ENCODE measurements at places on chromosomes 7 and 10. TPM values are rescaled to one million over a fixed set of nuclear protein-coding genes. Genes with fewer than 3 reads are reported as not detected.

GRCh38 chr10:130354976-130355795 lies 219.0 kb downstream of the GLRX3 start:
- DNase-seq: peak; percentile 59

DNA sequence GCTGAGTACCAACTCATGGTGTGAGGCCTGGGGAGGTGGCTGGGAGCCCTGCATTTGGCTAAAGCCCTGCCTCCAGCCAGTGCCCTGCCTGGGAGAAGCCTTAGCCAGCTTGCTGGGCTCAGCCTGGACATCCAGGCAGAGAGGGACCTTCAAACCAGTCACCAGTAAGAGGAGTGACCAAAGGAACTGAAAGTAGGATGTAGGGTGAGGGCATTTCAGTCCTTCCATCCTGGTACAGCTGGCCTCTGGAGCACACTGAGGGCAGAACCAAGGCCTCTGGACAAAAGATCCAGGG lies 124.8 kb downstream of the ADCY1 start:
- peak; percentile 40 for DNase-seq

DNA sequence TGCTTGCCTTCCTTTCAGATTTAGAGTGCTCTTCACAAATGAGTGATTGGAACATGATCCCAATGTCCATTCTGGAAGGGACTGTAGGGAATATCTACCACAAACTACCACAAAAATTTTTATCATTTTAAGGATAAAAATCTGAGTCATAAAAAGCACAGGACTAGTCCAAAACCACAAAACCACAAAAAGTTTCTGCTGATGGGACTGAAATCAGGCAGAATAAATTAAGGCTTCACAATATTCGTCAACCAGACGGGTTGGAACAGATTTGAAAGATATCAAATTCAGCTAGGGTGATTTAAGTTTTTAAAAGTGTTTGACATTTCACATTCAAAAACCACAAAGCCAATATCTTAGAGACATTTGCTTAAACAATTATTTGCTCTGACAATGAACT lies 100.1 kb upstream of the PTN start:
- no peak for DNase-seq

- no peak for DNase-seq
These were observed 119.3 kb upstream of the LAMB4 start for GRCh38 chr7:108249453-108249852.

GRCh38 chr10:84818961-84819360 lies 490.6 kb downstream of the CCSER2 start:
- no peak for DNase-seq

- DNase-seq: no peak
These were observed 52.3 kb upstream of the ARMC3 start for GRCh38 chr10:22875581-22875980.

- DNase-seq: no peak
These were observed 55.8 kb upstream of the KIF5B start for GRCh38 chr10:32112055-32112454.

DNA sequence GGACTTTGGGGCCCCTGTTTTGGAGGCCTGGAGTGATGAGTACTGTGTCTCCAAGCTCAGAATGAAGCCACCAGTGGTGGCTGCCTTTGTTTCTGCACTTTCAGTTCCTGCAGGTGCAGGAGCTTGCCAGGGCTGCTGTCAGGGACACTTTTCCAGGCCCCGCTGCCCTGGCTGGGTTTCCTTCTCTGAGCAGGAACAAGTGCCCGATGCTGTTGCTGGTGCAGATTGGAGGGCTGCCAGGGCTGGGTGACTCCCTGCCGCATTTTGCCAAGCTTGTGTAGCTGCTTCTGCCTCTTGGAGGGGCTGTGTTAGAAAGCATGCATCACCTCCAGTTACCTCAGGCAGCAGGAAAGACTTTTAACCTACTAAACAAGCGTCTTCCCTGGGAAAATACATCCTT lies 211.1 kb downstream of the MGMT start:
- no peak for DNase-seq

GRCh38 chr10:92024700-92025099 lies 101.1 kb downstream of the BTAF1 start:
- DNase-seq: no peak

DNA sequence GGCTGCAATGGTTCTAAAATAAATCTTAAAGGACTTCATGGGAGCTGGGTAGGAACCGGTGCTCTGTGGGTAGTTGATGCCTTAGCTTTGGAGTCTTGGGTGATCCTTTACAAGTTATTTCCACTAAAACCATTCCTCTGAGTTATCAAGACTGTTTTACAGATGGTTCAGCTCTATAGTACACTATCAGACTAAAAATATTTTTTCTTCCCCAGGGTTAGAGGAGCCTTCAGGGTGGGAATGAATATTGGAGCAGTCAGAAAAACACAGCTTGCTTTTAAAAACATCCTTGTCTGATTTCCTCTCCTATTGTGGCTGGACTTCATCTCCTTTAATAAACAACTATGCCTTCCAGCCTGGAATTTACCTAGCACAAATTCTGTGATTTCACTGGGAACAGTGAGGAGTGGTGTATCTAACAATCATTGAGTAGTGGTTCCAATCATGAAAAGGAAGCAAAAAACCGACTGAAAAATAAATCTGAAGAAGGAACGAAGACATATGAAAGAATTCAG lies 102.6 kb upstream of the AFAP1L2 start:
- no peak for DNase-seq

- peak; percentile 8 for DNase-seq
These were observed 24.0 kb upstream of the HSPA12A start for GRCh38 chr10:116766241-116766827.

DNA sequence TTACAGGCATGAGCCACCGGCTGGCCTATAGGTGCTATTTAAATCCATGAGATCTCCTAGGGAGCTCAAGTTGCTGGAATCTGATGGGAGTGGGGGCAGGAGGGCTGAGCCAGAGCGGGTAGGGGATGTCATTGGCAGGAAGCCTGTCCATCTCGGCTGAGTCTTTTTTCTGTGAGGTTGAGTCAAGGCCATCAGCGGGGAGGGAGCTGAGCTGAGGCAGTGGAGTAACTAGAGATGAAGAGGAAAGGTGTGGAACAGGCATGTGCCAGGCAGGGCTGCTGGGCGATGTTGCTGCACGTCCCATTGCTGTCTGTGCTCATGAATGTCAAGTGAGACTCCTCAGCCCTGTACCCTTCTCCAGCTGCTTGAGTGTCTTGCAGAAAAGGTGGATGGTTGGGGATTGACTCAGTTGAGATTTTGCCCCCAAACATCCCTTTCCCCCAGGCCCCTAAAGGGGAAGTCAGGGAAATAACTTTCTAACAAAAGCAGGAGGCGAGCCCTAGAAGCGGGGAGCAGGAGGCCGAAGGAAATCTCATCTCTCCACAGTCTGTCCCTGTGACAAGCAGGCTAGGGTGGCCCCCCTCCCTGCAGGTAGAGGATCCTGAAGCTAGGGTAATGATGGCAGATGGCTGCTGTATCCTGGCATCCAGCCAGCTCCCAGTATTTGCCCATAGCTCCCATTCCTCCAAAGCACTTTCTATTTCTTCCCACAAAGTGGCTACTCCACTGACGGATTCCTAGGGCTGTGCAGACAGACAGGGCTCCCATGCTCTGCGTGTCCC lies 5.4 kb downstream of the ATP6V1F start:
- DNase-seq: no peak

GRCh38 chr7:129781928-129782817 lies 170.6 kb downstream of the UBE2H start:
- no peak for DNase-seq

The FGFBP3 gene
- 0.81 TPM for total RNA-seq

The CCL24 gene
- total RNA-seq: 4.8 TPM

The MLXIPL gene
- 11.1 TPM for total RNA-seq

The EMX2 gene
- total RNA-seq: not detected

The SNX10 gene
- 73.8 TPM for total RNA-seq

The RNF32 gene
- 1.9 TPM for total RNA-seq

The FLNC gene
- total RNA-seq: 7.7 TPM

The PIP gene
- total RNA-seq: not detected

The CRYGN gene
- not detected for total RNA-seq

The CEP55 gene
- 0.35 TPM for total RNA-seq

All from upper lobe of right lung (tissue), 1 donor.